ENCODE measurements at places on chromosomes 3 and 15. TPM values are rescaled to one million over a fixed set of nuclear protein-coding genes. Genes with fewer than 3 reads are reported as not detected.

The INKA1 gene
- 2.1 TPM for total RNA-seq

The DPPA4 gene
- not detected for total RNA-seq

The CNTN3 gene
- total RNA-seq, result not detected

The FRMD5 gene
- total RNA-seq, result 3.7 TPM

The PYGO1 gene
- 6.0 TPM for total RNA-seq

The TMCO5A gene
- total RNA-seq, result not detected

The PLCB2 gene
- 0.70 TPM for total RNA-seq

Data from A549 treated with CORT108297 at 1 μM for 4 hours (cell line).